ENCODE measurements at places on chromosomes 7 and 10.

- DNase-seq = no peak
These were observed 71.6 kb downstream of the CELF2 start for GRCh38 chr10:11089272-11089671.

- no peak for DNase-seq
These were observed 90.0 kb downstream of the JCAD start for GRCh38 chr10:29969255-29970011.

DNA sequence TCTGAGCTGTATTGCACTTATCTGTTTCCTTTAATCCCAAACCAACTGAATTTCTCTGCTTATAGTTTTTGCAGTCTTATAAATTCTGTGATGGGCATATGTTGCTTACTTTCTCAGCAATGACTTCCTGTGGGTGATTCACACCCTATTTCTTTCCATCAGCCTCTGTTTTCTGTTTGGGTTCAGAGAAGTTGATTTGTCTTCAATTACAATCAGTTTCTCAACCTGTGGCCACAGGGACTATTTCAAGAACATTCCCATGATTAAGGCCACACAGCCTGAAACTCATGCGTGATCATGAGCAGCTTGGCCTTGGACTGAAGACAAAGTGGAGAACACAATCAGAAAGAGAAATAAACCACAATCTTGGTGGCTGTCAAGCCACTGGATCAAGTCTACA lies 1174.6 kb upstream of the C7orf33 start:
- DNase-seq = no peak

DNA sequence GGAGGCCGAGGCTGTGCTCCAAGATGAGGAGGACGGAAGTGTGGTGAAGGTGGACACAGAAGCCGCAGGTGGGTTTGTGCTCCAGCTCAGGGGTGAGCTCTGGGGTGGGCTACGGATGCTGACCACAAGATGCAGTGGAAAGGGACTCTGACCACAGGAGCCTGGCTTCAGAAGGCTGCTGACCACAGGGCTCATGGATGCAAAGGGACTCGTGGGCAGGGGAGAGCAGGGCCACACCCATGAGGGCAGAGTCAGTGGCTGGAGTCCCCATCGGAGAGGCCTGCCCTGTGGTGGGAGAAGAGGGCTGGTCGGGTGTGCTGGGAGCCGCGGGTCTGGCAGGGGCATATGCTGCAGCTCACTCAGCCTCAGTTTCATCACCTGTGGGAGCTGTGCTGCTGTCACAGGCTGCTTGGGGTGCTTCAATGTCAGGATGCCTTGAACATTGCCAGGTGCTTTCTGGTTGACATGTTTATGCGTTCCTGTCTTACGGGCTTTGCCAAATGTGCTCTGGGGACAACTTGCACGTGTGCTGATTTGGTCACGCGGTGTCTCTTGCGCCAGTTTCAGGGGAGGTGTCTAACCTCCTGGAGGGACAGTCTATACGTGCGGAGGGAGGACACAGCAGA lies 13.7 kb downstream of the SCART1 start:
- DNase-seq = no peak

DNA sequence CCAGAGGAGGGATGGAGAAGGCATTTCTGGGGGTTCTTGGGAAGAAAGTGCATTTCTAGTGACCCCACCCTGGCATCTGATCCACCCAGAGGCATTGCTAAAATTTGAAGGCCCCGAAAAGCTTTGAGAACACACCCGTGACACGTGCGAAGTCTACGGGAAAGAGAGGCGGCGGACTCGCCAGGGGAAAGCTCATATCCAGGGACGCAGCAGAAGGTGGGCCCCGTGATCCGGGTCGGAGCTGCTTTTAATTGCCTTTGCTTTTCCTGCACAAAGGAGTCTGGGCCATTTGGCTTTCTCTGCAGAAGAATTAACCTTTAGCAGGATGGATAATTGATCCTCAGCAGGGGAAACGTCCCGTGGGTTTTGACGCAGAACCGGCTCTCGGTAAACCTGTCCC lies 50.3 kb downstream of the CARD11 start:
- DNase-seq = no peak

DNA sequence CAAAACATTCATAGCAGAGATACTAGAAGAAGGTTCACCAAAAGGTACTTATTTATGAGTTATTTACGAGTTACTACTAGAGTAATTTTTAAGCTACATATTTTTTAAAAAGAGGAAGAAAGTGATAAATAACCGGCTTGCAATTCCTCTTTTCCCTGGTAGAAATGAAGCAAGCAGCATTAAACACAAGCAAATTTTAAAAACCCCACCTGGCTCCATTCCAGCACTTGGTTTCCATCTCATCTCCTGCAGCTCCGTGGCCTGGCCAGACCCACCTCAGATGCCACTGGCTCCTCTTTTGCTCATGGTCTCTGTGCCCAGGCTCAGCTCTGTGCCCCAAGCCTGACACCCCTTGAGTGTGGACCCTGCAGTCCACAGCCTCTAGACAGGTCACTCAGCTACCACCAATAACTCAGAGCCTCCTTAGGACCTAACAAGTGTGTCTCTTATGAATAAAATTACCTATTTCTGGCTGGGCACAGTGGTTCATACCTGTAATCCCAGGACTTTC lies 479.5 kb downstream of the TNS3 start:
- no peak for DNase-seq

GRCh38 chr7:102455596-102455995 lies 9.1 kb downstream of the ALKBH4 start:
- no peak for DNase-seq

- no peak for DNase-seq
These were observed 190.9 kb downstream of the BMPER start for GRCh38 chr7:34096198-34096651.

DNA sequence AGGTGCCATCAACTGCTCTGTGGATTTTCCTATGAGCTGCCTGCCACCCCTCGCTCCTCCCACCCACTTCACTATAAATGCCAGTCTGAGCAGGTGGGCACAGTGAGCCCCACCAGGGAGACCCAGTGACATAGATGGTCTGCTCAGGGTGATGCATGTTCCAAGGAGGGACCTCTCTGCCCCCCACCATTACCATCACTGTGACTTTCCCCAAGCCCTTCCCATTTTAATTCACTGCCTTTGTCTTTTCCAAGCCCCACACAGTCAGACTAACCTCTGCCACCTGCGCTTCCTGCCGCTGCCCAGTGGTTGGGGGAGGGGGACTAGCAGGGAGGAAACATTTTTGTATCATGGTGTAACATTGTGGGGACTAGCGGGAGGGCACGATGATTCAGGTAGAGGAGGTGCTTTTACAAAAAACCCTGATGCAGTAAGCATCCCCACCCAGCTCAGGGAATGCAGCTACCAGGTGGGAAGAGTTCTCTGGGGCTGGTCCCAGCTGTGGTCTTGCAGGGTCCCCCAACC lies 24.6 kb downstream of the PRSS2 start:
- no peak for DNase-seq

GRCh38 chr10:58175990-58176900 lies 91.4 kb downstream of the IPMK start:
- DNase-seq = no peak

DNA sequence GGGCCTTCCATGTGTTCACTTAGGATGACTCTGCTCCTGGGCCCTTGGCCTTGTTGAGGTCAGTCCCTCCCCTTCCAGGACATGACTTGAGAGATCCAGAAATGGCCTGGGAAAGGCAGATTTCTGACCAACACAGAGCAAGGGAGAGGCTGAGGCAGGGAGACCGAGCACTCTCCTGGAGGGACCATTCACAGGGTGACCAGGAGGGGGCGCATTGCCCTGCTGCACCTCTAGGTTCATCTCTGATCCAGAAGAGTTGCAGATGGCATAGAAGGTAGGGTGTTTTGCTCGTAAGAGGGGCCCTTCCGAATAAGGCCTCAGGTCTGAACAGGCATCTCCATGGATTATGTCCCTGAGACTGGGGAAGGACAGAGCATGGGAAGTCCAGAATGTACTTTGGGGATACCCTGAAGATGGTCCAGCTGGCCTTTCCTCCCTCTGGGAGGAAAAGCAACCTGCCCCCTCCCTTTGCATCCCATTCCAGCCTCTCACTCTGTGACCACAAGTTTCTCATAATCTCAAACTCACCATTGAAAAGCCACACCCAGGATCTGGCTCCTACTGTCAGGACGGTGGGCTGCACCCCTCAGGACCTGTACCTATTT lies 6.6 kb downstream of the DMBT1 start:
- DNase-seq = no peak

GRCh38 chr7:55969391-55969790 lies 5.0 kb downstream of the NIPSNAP2 start:
- DNase-seq = no peak

GRCh38 chr10:470339-471003 lies 219.0 kb downstream of the DIP2C start:
- no peak for DNase-seq

DNA sequence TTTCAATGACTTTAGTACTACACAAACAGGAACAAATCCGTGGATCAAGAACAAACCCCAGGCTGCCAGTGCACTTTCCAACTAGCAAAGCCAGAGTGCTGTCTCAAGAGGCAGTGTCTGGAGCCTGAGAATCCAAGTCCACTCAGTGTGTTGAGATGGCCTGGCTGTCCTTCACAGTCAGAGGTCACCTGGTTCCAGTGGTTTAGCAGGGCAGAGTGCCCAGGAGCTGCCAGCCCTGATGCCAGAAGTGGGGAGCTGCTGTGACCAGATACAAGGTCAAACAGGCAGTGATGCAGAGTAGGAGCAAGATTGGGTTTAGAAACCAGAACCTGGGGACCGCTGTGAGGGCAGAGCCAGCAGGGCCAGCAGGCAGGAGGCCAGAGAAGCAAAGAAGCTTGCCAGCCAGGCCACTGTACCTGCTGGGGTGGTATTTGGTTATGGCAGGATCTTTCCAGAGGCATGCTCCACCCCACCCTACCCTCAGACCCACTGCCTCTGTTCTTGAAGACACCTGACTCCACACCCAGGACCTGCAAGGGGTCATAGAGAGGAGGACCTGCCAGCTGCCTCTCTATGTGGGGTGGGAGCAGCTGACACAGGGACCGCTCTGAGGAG lies 35.6 kb upstream of the C10orf90 start:
- DNase-seq = no peak

DNA sequence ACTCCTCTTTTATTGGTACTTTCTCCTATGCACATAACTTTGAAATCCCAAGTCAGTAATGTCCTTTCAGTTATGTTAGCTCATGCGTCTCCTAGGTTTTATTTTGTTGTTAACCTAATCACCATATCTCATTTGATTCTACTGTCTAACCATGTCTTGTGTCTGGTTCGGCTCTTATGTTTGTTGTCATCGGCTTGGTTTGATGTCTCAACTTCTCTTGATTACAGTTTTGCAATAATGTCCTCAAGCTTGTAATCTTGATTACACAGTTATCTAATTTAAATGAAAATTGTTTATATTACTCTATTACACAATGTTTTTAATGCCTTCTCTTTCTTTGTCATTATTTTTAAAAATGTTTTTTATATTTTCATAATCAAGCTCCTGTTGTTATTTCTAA lies 35.9 kb upstream of the SEMA3A start:
- DNase-seq = no peak

DNA sequence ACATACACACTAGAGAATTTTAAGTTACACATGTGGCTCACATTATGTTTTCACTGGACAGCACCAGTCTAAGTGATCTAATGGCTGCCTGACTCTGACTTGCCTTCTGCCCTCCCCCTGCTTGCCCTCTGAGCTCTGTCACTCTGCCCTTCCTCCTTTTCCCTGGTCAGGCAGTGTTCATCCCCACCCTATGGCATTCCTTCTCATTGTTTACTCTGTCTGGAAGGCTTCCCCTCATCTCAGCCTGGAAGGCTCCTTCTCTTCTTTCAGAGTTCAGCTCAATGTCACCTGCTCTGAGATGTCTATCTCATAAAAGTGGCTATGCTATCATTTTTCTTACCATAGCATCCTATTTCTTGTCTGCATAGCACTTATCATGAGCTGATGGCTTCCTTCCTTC lies 305.7 kb downstream of the BMPER start:
- no peak for DNase-seq

DNA sequence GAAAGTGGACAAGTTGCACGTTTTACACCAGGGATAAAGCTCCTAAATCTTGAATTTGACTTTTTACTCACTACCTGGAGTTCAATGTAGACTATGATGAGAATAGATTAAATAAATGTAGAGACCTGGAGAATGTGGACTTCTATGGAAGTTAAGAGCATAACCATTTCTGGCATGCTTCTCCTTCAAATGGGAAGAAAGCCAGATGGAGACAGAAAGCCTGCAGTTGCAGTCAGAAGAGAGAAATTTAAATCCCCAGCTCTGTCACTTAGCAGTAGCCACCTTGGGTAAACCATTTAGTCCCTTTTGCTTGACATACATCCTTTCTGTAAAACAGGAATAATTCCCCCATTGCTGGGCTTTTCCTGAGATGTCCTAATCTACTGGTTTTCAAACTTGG lies 355.3 kb upstream of the AUTS2 start:
- DNase-seq = no peak

GRCh38 chr10:1524540-1524939 lies 212.8 kb downstream of the ADARB2 start:
- no peak for DNase-seq

- no peak for DNase-seq
These were observed 49.4 kb downstream of the RBM33 start for GRCh38 chr7:155693826-155694225.

- DNase-seq = no peak
These were observed 103.5 kb upstream of the FERD3L start for GRCh38 chr7:19248681-19249080.

- no peak for DNase-seq
These were observed 77.3 kb downstream of the STK31 start for GRCh38 chr7:23787272-23787671.

DNA sequence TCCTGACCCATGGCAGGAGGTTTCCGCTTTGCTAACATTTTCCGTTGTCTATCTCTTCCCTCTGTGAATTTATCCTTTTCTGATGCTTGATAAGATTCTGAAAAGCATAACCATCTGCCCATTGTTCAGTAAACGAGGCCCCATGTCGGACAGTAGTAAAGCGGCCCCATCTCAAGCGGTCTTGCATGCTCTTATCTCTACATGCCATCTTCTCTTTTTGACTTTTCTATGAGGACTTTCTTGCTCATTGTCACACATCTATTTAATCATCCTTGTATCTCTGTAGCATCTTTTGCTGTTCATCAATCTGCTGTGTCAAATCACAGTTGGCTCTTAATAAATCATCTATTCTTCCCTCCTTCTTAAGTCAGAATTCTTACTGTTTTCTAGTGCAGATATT lies 37.6 kb downstream of the ZNF248 start:
- no peak for DNase-seq

DNA sequence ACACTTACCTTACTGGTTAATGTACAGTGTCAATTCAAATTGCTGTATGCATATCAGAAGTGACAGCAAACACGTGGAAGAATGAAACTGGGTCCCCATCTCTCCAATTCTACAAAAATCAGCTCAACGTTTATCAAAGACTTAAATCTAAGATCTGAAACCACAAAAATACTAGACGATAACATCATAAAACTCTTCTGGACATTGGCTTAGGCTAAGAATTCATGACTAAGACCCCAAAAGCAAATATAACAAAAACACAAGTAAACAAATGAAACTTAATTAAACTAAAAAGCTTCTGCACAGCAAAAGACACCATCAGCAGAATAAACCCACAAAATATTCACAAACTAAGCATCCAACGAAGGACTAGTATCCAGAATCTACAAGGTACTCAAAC lies 35.9 kb upstream of the PFKP start:
- no peak for DNase-seq
